Activated naive CD4-positive, alpha-beta T cell treated with anti-CD3 and anti-CD28 coated beads, Interleukin-2, amount 50 U/mL, for 16 hours (primary cell): ENCODE measurements at places on chromosomes 1 and 21.

DNA sequence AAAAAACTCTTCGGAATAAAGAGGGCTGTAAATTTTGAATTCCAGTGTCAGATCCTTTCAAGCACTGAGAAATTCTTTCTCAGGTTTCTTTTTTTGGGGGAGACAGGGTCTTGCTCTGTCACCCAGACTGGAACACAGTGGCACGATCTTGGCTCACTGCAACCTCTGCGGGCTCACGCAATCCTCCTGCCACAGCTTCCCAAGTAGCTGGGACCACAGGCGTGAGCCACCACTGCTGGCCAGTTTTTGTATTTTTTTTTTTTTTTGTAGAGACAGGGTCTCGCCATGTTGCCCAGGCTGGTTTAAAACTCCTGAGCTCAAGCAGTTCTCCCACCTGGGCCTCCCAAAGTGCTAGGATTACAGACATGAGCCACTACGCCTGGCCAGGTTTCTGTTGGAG is 34.8 kb upstream of the EPHA8 start:
- DNase-seq, result no peak

GRCh38 chr1:205983925-205984725 is 19.1 kb downstream of the RAB7B start:
- no peak for DNase-seq

GRCh38 chr1:26035959-26036755 is 9.8 kb downstream of the SLC30A2 start:
- peak; percentile 74 for DNase-seq

GRCh38 chr1:62420214-62420613 is 16.6 kb upstream of the USP1 start:
- DNase-seq, result no peak

- DNase-seq, result no peak
Observed at GRCh38 chr1:184753117-184753516, 1.5 kb downstream of the EDEM3 start.

DNA sequence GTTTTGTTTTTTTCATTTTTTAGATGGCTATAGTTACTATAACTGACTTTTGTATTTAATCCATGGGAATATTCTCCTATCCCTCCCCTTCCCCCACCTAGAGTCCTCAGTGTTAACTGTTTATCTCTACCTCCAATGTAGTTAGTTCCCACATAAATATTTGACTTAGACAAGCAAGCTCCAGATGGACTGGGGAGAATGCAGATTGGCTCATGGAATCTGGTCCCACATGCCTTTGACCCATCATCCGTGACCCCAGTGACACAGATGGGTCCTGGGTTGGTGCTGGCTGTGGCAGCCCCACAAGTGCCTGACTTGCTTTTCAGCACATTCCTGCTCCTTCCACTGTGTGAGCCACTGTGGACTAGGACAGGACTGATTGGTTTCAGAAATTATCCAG is 41.8 kb downstream of the ATP2B4 start:
- no peak for DNase-seq
